ENCODE measurements at places on chromosomes 6 and 20.

- DNase-seq, result no peak
Measured at GRCh38 chr6:142669471-142670351, 275.3 kb downstream of the HIVEP2 start.

GRCh38 chr6:157121897-157122296 is 201.4 kb downstream of the TMEM242 start:
- DNase-seq, result no peak

GRCh38 chr20:1871807-1872458 is 23.3 kb upstream of the SIRPA start:
- no peak for DNase-seq

DNA sequence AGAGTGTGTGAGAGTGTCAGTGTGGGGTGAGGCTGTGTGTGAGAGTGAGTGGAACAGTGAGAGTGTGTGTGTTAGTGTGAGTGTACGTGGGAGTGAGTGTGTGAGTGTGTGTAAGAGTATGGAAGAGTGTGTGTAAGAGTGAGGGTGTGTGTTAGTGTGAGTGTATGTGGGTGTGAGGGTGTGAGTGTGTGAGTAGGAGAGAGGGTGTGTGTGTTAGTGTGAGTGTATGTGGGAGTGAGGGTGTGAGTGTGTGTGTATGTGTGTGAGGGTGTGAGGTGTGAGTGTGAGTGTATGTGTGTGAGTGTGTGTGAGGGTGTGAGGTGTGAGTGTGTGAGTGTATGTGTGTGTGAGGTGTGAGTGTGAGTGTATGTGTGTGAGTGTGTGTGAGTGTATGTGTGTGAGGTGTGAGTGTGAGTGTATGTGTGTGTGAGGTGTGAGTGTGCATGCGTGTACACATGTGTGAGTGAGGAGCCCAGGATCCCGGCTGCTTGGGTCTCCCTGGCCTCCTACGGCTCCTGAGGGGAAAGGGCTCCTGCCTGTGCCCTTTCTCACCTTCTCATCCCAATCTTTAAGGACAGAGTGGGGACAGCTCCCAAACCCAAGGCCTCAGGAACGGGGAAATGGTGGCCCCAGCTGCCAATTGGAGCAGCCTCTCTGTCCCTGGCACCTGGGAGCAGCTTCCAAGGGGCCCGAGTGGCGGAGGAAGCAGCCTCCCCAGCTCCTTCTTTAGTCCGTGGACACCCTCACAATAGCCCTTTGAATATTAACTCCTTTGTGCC is 100.2 kb downstream of the PSMB1 start:
- DNase-seq, result no peak

DNA sequence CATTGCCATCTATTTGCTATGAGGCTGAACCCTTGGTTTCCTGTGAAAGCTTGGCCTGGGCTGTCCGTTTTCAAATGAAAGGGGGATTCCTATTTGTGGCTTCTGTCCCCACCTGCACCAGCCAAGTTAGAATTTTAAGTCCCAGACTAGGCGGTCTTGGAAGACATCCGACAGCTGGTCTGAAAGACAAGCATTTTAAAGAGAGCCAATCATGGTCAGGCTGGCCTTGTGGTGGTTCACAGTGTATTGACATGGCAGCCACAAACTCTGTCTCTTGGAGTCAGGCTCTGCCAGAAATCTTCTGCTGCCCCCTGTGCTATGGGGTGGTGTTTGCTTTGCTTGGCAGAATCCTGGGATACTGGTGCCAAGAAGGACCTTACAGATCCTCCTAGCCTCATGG is 319.2 kb upstream of the MOCS1 start:
- no peak for DNase-seq

DNA sequence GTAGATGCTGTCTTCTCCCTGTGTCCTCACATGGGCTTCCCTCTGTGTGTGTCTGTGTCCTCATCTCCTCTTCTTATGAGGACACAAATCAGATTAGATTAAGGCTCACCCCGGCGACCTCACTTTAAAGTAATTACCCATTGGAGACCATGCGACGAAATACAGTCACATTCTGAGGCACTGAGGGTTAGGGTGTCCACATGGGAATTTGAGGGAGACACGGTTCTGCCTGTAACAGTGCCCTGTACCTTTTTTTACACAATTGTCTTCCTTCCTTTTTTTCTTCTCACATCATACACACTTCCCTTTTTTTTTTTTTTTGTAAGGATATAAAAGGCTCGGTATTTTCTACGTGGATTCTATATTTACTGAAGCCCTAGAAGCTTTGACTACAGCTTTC is 48.9 kb downstream of the DEK start:
- no peak for DNase-seq

GRCh38 chr6:22940581-22941290 is 371.4 kb downstream of the HDGFL1 start:
- no peak for DNase-seq

DNA sequence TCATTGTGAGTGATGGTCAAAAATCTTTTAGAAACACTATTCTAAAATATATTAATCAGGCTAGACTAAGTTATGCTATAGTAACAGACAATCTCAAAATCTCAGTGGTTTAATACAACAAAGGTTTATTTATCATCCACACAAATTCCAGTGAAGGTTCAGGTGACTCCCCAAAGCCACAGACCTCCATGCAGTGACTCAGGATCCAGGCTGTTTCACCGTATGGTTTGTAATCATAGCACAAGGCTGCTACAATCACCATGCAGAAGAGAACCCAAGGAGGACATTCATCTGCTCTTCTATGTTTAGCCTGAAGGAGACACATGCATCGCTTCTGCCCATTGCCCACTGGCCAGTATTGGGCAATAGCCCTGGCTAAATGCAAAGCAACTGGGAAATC is 46.2 kb downstream of the BFSP1 start:
- DNase-seq, result no peak

- peak; percentile 7 for DNase-seq
Measured at GRCh38 chr6:56570413-56571359, 72.0 kb downstream of the DST start.

DNA sequence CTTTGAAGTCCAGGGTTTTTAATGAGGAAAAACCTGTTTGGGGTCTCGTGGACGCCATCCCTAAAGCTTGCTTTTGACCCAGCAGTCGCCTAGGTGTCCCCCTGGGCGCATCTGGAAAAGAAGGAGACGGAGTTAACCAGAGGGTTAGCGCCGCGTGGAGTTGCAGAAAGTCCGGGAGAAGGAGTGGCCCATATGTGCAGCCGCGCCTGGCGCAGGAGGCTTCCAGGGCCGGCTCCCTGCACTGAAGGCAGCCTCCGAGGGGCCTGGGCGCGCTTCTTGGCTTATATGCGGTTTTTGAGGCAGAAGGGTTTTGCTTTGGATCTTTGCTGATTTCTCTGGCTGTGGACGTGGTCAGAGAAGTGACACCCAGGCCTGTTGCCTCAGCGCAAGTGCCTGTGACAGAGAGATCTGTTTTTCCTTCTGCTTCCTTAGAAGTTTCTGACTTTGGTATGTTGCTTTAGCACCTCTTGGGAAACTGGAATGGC is 987 bp downstream of the TMEM181 start:
- peak; percentile 9 for DNase-seq

DNA sequence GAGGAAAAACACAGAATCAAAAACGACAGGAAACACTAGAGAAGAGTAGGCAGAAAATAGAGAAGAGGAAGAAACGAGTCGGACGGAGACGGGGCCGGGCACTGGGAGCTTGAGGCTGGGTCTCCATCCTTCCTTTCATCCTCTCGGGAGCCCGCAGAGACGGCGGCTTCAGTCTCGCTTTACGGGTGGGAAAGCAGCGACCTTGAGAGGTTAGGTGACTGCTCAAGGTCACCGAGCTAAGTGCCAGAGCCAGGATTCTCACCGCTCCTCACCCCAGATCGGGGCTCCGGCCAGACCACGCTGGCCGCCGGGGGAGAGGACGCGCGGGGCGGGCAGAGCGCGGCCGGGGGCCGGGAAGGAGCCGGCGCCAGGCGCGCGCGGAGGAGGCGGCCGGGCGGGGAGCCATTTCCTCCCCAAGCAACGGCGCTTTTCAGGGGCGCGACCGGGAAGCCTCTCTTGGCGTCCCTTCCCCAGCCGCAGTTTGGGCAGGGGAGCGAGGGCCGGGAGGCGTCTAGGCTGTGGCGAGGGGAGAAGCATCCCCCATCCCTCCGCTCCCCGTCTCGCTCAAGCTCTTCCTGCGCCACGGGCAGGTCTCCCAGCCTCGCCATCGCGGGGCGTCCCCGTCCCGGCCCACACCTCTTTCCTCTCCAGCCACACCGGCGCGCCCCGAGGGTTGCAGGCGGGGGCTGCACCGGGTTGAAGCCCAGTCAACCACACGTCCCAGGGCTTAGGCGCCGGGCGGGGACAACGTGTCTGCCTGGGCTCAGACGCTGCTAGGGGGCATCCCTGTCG is 24.1 kb upstream of the MAP3K7 start:
- DNase-seq, result peak; percentile 23

- DNase-seq, result no peak
Measured at GRCh38 chr6:128155826-128156225, 255.0 kb upstream of the THEMIS start.

GRCh38 chr20:22489626-22490286 is 94.6 kb downstream of the FOXA2 start:
- DNase-seq, result no peak

GRCh38 chr6:29999416-29999815 is 57.1 kb downstream of the HLA-A start:
- DNase-seq, result no peak

- DNase-seq, result no peak
Measured at GRCh38 chr6:159056432-159056831, 11.6 kb upstream of the TAGAP start.

GRCh38 chr6:163533443-163533842 is 118.9 kb downstream of the QKI start:
- no peak for DNase-seq

DNA sequence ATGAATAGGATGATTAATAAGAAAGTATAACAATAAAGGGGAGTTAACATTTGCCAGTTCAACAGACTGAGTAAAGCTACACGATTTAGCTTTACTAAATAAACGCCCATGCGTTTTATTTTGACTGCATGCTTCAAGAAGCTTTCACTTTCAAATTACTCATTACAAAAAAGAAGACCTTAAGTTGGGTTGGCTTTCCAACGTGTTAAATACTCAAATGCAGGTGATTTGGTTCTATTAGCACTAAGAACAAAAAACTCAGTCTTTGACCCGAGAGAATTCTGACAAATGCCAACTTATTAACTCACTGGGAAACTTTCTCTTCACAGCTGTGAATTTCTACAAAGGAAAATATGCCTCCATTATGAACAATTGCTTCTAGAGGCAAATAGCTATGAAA is 24.8 kb downstream of the RNF146 start:
- no peak for DNase-seq

- DNase-seq, result no peak
Measured at GRCh38 chr6:47485491-47486135, 8.0 kb downstream of the CD2AP start.

DNA sequence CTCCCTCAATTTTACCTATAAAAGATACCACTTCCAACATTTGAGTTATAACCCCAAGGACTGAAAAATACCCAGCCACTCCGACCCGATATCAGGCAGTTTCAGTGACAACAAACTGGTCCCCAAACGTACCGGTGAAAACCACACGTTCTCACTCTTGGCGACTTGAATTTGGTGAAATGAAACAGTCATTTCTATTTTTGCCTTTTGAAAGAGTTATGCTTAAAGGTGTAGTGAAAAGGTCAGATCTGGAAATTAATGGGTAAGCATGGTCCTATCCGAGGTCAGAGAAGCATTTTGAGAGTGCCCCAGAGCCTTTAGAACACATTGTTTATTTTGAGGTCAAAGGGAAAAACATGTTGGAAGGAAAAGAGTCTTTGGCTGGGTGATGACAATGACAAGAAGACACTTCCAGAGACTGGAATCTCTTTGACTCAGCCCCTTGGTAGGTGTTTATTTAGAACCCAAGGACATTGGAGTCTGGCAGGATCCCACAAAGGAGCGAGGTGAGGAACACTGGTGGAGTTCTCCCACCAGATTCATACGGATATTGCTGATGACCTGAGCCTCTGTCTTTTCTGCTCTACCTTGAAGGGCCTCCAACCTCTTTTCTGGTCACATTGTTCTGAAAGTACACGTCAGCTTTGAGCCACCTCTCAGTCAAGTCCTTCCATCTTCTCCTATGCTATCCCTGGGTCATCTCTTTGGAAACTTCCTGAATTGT is 235.0 kb downstream of the GMPR start:
- DNase-seq, result no peak

DNA sequence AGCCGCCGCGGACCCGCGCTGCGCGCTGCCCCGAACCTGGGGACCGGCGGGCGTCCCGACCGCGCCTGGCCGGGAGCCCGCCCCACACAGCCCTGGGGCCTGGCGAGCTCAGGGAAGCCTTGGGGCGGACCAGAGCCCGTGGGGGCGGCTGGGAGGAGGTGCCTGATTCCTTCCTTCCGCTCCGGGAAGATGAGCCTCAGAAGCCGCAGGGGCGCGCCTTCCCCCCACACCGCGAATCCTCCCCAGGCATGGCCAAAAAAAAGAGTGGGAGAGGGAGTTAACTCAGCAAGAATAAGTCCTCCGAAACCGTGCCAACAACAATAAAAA is at the start of gene CBLN4:
Gene CBLN4, minus strand, starts transcription at position 131 of the 327 bp plus-strand sequence. CDS start 1,348 bp downstream, outside the sequence.
- DNase-seq, result no peak

DNA sequence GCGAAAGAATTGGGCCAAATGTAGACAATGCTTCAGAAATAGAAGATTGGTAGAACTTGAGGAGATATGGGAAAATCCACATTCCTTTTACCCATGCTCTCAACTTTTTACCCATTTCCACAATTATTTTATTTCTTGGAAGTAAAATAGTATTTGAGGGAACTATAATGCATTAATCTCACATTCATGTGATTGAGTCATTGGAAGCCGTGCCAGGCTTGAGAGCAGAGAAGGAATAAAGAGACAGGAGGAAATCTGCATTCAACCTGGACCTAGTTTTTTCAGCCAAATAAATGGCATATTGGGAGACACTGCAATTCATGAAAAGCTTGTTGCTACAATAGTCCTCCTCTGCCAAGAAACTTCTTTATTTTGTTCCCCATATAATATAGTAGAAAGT is 2.8 kb upstream of the NUP153 start:
- no peak for DNase-seq

Measured in CD4-positive, alpha-beta T cell treated with Interleukin-10 for 1 hour (primary cell).